ENCODE measurements at places on chromosomes 11 and 22. TPM values are rescaled to one million over a fixed set of nuclear protein-coding genes. Genes with fewer than 3 reads are reported as not detected.

DNA sequence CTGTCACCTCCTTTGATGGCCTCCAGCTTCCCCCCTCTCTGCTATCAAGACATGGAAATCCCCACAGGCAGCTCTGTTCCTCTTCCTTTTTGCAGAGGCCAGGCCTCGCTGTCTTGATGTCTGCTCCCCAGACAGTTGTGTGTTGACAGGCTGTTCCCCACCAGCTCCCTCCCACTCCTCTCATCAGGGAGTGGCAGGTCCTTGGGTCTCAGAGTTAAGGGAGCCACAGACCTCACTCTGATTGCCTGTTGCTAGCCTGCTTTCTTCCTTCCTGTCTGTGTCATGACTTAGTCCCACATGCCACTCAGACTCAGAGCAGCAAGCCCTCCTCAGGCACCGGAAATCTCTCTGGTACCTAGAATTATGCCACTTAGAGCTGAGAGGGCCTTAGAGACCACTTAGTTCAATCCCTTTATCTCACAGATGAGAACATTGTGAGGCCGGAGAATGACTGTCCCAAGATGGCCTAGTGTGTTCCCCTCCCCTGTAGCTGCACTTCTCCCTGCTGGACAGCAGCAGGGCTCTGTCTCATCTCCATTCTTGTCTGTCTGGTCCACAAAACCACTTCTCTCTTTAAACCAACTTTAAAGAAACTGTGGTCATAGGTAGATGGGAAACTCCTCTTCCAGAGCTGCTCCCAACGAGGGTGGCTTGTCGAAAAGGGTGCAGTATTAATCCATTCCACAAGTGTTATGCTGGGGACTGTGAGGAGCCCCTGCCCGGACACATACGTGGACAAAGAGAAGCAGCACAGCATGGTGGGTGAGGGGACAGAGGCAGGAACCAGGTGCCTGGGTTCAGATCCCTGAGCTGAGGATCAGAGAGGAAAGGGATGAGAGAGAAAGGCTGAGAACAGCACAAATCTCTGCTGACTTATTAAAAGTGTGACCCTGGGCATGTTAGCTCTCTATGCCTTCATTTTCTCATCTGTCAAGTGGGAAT is 4.2 kb downstream of the AMPD3 start:
- no peak for DNase-seq

GRCh38 chr22:45280587-45280980 is 4.2 kb upstream of the UPK3A start:
- no peak for DNase-seq

The UPK3A gene
- total RNA-seq, result 2.6 TPM

The TSSK2 gene
- 0.94 TPM for total RNA-seq

DNA sequence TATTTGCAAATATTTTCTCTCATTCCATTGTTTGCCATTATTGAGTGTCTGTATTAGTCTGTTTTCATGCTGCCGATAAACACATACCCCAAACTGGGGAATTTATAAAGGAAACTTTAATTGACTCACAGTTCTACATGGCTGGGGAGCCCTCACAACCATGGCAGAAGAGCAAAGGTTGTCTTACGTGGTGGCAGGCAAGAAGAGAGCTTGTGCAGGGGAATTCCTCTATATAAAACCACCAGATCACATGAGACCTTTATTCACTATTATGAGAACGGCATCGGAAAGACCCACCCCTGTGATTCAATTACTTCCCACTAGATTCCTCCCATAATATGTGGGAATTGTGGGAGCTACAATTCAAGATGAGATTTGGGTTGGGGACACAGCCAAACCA is 10.2 kb downstream of the RASSF10 start:
- DNase-seq, result no peak

The KCNA4 gene
- not detected for total RNA-seq

DNA sequence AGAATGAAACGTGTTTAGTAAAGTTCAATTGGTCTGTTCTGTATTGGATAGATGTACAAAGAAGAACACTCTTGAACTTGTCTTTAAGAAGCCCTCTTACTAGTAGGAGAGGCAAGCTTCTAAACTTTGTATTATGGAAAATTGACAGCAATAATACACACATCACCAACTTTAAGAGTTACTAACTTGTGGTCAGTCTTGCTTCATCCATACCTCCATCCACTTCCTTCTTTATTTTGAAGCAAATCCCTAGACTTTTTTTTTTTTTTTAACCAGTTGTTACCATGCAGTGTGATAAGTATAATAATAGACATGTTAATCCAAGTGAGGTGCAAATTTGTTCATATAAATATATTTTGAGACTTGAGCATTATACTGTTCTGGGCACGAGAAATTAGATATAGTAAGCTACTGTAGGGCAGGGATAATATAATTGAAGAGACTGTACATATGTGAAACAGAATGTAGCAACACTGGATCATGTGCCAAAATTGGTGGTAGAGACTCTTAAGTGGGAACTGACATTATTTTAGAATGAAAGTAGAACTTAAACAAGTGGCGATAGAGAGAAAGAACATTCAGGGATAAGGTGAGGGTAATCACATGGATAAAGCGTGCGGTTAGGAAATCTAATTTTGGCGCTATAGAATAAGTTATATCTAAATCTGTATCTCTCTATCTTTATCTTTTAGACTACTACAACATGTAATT is 6.5 kb downstream of the FAR1 start:
- DNase-seq, result no peak

DNA sequence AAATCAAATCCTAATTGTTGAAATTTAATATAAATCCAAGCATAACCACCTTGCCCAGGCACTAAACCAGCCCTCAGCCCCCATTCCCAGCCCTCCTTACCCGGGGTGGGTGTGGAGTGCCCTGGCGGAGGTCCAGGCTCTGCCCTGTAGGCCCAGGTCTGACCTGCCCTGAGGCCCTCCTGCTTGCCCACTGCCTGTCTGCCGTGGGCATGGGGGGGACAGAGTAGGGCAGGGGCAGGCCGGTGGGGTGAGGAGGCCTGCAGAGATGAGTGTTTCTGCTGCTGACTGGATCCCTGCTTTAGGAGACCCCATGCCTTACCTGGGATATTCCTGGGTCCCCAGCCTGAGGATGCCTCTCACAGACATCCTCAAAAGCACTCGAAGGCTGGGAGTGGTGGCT is 3.6 kb upstream of the CHID1 start:
- no peak for DNase-seq

DNA sequence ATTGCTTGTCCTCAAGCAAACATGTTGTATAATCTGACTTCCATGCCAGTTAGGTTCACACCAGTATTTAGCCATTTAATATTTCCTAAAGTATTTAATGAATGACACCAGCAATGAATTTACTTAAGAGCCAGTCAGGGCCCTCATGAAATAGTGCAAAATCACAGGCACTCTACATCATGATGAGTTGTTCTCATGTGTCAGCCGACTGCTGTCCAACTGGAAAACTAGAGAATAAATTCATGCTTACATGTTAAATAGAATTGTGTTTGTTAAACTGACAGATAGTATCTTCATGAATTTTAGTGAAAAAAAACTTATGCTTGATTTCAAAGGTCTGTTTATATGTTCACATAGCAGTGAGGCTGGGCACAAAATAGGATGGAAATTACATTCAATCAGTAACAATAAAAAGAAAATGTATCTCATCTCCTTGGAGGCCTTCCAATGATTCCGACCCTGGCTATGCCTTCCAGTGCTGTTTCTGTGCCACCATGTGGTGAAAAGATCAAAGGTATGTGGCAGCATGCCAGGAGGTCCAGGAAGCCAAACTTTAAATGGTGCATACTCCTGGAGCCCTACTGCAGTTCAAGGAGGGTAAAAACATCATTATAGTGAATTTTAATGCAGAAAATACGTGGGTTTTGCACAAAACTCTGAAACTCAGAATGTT is 45.2 kb downstream of the CTSC start:
- peak; percentile 73 for DNase-seq

All from thyroid gland (tissue), 4 donors.